ENCODE measurements at places on chromosomes 6 and 20.

GRCh38 chr6:11229655-11230046 is 2.8 kb downstream of the NEDD9 start:
- H3K27me3 ChIP-seq = no peaks in the 10 kb centered on the region
- H3K36me3 ChIP-seq = no peaks in the 10 kb centered on the region
- H3K4me1 ChIP-seq = peaks cover 63% of the 10 kb centered on the region
- H3K27ac ChIP-seq = peak overlapping the region; percentile 87

DNA sequence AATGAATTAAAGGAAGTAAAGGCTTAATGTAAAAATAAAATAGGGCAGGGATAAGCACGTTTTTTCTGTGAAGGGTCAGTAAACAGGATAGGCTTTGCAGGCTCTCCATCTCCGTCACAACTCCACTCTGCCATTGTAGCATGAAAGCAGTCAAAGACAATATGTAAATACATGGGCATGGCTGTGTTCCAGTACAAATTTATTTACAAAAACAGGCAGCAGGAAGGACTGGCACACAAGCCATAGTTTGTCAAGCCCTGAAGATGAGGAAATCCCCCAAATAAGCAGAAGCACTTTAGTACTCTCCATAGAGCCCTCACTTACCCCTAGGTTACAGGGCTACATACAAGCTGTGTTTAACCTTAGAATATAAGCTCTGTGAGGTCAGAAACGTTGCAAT is 8.9 kb upstream of the FBXO9 start:
- peaks cover 18% of the 10 kb centered on the region for H3K36me3 ChIP-seq
- H3K27me3 ChIP-seq = no peaks in the 10 kb centered on the region
- H3K27ac ChIP-seq = no peak overlapping the region
- DNase-seq = no peak

GRCh38 chr6:134555672-134556071 is 237.8 kb upstream of the SGK1 start:
- no peaks in the 10 kb centered on the region for H3K4me1 ChIP-seq
- DNase-seq = no peak
- no peaks in the 10 kb centered on the region for H3K27me3 ChIP-seq
- H3K27ac ChIP-seq = no peak overlapping the region
- no peaks in the 10 kb centered on the region for H3K36me3 ChIP-seq

- H3K4me3 ChIP-seq = no peak overlapping the region
- H3K27me3 ChIP-seq = peaks cover 14% of the 10 kb centered on the region
- H3K4me1 ChIP-seq = no peaks in the 10 kb centered on the region
Measured at GRCh38 chr6:29447670-29448069, 8.6 kb downstream of the OR10C1 start.

DNA sequence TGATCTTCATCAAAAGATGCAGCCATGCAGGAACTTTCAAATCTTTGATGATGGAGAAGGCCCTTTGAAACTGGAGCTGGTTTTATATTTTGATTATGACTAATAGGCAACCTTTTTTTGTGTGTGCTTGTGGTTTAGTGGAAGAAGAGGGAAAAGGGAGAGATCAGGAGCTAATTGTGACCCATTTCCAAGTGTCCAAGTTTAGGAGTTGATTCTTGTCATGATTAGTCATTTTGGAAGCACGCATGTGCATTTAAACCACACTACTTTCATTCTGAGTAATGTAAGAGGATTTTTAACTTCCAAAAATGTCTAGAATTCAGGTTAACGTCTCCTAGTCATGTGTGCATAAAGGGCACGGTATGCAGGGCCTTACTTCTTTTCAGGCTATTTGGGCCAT is 3.5 kb downstream of the FOXO3 start:
- H3K27ac ChIP-seq = peak overlapping the region; percentile 100
- peaks cover 16% of the 10 kb centered on the region for H3K36me3 ChIP-seq
- peaks cover 68% of the 10 kb centered on the region for H3K4me1 ChIP-seq
- DNase-seq = no peak

GRCh38 chr20:8194721-8195120 is 62.7 kb downstream of the PLCB1 start:
- no peaks in the 10 kb centered on the region for H3K36me3 ChIP-seq
- H3K27ac ChIP-seq = no peak overlapping the region
- H3K4me1 ChIP-seq = no peaks in the 10 kb centered on the region
- H3K27me3 ChIP-seq = no peaks in the 10 kb centered on the region
- DNase-seq = no peak

DNA sequence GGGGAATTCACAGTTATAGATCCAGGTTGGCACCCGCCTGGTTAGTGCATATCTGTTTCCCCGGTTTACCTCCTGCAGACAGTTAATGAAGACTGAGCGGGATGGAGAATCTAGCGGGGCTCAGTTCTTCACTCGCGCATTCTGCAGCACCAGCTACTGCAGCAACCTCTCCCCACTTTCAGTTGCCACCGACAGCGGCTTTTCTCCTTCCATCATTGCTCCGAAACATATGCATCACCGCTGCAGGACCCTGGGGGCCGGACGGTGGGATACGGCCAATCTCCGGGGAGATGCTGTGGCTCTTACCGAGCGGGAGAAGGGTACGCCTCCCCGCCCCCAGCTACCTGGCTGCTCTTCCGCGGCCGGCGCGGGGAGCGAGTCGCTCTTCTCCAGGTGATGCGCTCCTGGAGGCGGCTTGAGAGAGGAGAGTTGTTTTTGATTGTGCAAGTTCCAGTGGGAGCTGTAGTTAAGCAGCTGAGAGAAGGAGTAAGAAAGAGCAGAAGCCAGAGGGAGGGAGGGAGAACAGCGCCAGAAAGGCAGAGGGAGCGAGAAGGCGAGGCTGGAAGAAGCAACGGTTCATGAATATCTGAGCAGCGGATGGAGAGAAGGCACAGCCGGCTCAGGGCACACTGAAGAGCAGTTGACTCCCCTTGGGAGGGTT is at the start of gene SGK1:
Gene SGK1 (minus strand): TSS at position 642 of the 661 bp plus-strand sequence. CDS start 652 bp downstream, outside the sequence.
- DNase-seq = peak; percentile 66
- H3K4me3 ChIP-seq = peak within 1 kb of the TSS; percentile 50
- H3K27me3 ChIP-seq = peaks cover 7% of the 10 kb centered on the region
- H3K4me1 ChIP-seq = peaks cover 17% of the 10 kb centered on the region
- peak within 1 kb of the TSS; percentile 37 for H3K27ac ChIP-seq

- no peak overlapping the region for H3K27ac ChIP-seq
- no peak for DNase-seq
- no peaks in the 10 kb centered on the region for H3K27me3 ChIP-seq
- H3K4me3 ChIP-seq = no peak overlapping the region
- H3K4me1 ChIP-seq = no peaks in the 10 kb centered on the region
Measured at GRCh38 chr6:89475101-89475500, 42.1 kb downstream of the ANKRD6 start.

DNA sequence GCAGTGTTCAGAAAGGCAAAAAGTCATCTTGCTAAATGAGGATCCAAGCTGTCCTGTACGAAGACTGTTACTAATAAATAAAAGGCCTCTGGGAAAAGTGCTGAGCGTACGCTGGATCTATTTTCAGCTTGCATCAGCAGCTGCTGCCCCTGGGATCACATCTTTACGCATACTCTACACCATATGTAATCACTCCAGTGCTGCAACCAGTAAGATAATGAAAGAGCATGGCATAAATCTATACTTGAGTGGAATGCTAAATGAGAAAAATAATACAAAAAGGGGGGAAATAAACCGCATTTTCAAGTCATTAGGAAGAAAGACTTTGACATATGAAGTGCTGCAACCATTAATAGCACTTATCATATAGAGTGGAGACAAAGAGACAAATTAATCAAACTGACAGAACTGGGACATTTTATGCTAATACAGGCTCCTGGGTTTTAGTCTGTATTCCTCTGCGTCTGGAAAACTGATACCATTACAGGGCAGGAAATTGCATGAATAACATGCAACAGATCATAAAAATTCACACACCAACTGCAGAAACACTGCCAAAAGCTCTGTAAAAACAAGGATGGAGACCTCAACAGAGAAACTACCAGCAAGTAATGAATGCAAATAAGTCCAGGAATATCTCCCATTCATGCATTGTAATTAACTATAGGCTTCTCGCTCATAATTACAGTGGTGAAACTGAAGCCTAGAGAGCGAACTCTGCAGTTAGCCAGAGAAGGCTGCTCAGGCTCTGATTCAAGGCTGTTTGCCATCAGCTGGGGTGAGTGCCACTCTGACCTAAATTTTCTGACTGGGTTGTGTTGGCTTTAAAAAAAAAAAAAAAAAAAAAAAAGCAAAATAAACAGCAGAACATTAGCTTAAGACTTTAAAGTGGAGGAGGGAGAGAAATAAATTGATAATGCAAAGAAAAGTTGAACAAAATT is 83.8 kb downstream of the GJA10 start:
- no peak overlapping the region for H3K4me3 ChIP-seq
- H3K27me3 ChIP-seq = no peaks in the 10 kb centered on the region
- H3K27ac ChIP-seq = no peak overlapping the region
- no peaks in the 10 kb centered on the region for H3K36me3 ChIP-seq
- H3K4me1 ChIP-seq = no peaks in the 10 kb centered on the region

DNA sequence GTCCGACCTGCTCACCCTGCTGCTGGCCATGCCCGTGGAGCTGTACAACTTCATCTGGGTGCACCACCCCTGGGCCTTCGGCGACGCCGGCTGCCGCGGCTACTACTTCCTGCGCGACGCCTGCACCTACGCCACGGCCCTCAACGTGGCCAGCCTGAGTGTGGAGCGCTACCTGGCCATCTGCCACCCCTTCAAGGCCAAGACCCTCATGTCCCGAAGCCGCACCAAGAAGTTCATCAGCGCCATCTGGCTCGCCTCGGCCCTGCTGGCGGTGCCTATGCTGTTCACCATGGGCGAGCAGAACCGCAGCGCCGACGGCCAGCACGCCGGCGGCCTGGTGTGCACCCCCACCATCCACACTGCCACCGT is 885 bp downstream of the NTSR1 start:
- peaks cover 47% of the 10 kb centered on the region for H3K27me3 ChIP-seq
- DNase-seq = no peak
- no peak overlapping the region for H3K27ac ChIP-seq
- H3K36me3 ChIP-seq = no peaks in the 10 kb centered on the region
- H3K4me3 ChIP-seq = no peak overlapping the region
- peaks cover 14% of the 10 kb centered on the region for H3K4me1 ChIP-seq

DNA sequence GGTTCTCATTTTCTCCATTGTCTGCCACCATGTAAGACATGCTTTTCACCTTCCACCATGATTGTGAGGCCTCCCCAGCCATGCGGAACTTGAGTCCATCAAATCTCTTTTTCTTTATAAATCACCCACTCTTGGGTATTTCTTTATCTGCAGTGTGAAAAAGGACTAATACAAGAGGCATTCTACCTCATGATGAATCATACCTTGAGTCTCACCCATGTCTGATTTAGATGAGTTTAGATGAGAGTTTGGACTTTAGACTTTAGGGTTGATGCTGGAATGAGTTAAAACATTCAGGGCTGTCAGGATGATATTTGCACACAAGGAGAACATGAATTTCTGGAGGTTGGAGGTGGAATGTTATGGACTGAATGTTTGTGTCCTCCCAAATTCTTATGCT is 545.6 kb downstream of the C6orf118 start:
- H3K27me3 ChIP-seq = no peaks in the 10 kb centered on the region
- no peak overlapping the region for H3K27ac ChIP-seq
- H3K4me1 ChIP-seq = no peaks in the 10 kb centered on the region
- H3K4me3 ChIP-seq = no peak overlapping the region
- DNase-seq = no peak
- H3K36me3 ChIP-seq = no peaks in the 10 kb centered on the region

DNA sequence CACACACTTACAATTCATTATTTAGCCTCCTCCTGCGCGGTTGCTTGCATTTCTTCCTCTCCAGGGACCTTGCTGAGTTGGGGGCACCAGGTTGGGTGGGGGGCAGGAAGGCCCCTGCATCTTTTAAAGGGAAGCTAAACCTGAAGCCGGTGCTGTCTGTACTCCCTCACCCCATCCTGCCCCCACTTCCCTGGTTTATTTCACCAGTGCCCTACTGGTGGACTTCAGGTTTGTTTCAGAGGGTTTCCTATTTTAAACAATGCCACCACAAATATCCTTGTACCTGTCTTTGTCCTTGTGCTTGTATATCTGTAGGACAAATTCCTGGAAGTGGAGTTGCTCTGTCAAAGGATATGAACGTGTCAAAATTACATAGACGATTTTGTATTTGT is 21.0 kb downstream of the PTK7 start:
- H3K4me1 ChIP-seq = peaks cover 47% of the 10 kb centered on the region
- H3K27ac ChIP-seq = peak overlapping the region; percentile 78
- H3K36me3 ChIP-seq = no peaks in the 10 kb centered on the region
- no peaks in the 10 kb centered on the region for H3K27me3 ChIP-seq
- no peak overlapping the region for H3K4me3 ChIP-seq
- no peak for DNase-seq

DNA sequence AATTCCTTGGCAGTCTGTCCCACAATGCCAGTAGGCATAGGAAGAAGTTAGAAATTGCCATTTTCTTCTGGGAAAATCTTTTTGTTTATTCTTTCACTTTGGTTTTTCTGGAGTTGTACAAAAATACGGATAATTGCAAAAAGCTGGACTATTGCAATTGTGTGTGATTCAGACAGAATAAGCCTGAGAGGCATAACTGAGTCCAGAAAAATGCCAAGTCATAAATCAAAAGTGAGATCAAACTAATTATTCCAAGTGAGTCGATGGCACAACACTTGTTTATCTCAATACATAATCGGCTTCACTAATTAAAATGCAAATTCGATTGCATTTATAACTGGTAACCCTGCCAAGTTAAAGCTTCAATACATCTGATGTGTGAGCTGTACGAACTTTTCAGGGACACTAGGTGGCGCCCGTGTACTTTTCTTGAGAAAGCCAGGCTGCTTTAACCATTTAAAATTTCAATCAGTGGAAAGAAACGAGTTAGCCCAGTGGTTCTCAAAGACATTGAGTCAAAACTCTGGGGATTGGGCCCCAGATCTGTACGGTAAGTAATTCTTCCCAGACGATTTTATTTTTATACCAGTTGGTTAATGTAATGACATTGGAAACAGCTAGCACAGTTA is 102.6 kb downstream of the LAMP5 start:
- H3K4me3 ChIP-seq = no peak overlapping the region
- peaks cover 10% of the 10 kb centered on the region for H3K27me3 ChIP-seq
- H3K27ac ChIP-seq = no peak overlapping the region

Data from stomach (tissue), 19 donors.